ENCODE measurements at places on chromosomes 11 and 22.

- no peak for DNase-seq
Observed at GRCh38 chr11:116939499-116939898, 102.1 kb upstream of the APOA1 start.

DNA sequence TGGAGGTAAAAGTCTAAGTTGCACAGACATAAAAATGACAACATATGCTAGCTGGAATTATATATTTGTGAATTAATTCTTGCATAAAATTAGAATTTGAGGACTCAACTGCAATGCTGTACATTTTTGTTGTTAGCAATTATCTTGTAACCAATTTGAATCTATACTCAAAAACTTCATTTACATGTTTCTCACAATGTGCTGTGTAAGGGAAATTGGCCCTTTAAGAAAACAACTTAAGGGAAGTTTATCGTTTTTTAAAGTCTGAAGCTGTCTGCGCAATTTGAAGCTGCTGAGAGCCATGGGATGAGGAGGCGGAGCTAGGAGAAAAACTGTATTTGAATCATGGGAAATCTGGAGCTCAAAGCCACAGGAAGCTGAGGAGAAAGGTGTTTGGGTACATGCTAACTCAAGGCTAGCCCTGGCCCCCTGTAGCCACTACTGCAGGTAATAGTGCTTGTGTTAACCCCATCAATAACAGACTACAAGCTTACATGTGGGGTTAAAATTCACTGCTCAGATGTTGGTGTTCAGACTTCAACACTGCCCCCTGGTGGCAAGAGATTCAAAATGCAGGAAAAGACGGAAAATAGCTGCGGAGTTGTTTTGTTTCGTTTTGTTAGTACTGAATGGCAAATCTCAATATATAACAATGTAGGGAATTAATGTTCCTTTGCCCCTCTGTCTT lies 126.1 kb downstream of the BRD1 start:
- no peak for DNase-seq

GRCh38 chr11:10108915-10109680 lies 184.9 kb downstream of the SBF2 start:
- DNase-seq: peak; percentile 8

DNA sequence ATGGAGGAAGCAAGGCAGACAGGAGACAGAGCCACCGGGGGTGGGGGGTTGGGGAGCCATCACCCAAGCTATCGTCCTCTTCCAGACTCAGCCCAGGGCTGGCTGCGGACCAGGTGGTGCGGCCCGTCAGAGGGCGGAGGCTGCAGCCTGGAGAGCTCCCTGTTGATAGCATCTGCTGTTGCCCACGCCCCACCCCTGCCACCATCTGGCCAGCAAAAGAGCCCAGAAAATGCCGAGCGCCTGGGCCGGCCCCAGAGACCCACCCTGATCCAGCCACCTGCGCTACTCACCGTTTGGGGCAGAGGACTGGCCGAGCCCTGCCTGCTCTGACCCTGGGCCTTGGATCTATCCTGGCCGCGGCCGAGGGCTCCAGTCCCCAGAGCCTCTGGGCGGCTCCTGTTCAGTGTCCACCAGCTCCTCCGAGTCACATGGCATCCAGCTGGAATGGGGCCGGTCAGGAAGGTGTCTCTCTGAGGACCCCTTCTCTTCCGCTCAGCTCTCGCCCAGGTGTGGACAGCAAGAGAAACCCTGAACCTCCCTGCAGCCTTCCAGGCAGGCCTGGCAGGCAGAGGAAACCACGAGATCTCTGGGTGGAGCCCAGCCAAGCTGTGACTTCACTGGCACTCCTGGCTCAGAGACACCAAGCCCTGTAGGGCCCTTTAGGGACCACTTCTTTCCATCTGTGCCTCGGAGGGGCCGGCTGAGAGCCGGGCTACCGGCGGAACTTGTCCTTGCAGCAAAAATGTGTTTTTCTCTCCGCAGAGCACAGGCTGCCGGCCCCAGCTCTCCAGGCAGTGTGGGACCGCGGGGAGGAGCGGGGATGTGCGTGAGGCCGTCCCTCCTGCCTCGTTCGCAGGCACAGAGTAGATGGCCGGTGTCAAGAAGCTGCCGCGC lies at the start of gene MRGPRE:
Gene MRGPRE (minus strand): TSS at position 567 of the 894 bp plus-strand sequence. CDS start 3,618 bp downstream, outside the sequence.
- peak; percentile 87 for DNase-seq

Measured in NCI-H1092 (cell line).